ENCODE measurements at places on chromosomes 4 and X.

GRCh38 chrX:70979136-70979762, 48.4 kb upstream of the SLC7A3 start:
- no peak for DNase-seq

DNA sequence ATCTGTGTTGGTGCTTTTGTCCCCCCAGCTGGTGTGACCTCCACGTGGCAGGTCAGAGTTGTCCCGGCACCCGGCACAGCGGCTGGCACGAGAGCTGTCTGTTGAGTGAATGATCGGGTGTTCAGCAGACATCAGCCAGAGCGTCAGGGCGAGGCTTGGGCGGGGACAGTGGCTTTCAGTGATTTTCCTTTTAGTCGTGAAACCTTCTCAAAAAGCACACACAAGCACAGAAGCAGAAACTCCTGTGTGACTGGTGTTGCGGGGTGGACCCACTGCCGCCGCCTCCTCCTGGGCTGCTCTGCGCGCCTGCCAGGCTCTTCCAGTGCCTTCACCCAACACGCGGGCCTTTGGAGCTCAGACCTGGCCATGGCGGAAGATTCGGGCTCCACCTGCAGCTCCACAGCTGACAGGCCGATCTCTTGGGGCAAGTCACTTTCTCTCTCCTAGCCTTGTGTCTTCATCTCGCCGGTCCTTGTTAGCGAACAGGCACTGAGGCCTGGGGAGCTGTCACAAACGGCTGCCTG, 51.4 kb upstream of the HGFAC start:
- no peak for DNase-seq

DNA sequence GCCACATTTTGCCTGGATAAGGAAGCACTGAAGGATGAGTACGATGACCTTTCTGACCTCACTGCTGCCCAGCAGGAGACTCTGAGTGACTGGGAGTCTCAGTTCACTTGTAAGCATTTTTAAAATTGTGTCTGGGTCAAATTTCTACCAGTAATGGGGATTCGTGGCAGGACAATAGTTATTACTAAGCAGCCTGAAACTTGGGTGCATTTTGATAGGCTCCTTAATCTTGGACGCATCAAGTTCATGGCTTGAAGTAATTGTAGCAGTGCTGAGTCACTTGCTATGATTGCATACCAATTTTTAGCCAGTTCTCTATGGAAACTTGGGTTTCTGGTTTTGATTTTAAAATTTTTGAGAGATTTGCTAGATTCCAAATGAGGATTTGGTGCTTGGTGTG, 4.3 kb downstream of the PGRMC1 start:
- DNase-seq: no peak

- no peak for DNase-seq
These were observed 2.1 kb upstream of the TMEM165 start for GRCh38 chr4:55393461-55394320.

DNA sequence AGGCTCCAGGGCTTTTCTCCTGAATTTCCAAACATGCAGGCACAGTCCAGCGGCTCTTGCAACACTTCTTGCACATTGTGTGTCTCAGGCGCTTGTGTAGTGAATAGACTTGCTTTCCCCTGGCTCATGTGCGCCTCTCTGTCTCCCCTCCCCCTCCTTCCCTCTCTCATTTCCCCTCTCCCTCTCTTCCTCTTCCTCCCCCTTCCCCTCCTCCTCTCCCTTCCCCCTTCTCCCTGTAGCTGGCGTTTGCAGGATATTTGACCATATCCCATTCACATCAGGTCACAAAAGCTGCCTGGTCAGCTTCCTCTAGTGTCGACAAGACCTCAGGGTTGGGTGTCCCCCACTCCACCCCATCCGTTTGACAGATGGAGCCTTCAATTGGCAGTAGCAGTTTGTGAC, 2.4 kb downstream of the CHST7 start:
- DNase-seq: no peak

GRCh38 chrX:145727476-145727875, 90.2 kb upstream of the SLITRK2 start:
- no peak for DNase-seq

- DNase-seq: no peak
These were observed 68.8 kb upstream of the CLNK start for GRCh38 chr4:10753336-10753735.

DNA sequence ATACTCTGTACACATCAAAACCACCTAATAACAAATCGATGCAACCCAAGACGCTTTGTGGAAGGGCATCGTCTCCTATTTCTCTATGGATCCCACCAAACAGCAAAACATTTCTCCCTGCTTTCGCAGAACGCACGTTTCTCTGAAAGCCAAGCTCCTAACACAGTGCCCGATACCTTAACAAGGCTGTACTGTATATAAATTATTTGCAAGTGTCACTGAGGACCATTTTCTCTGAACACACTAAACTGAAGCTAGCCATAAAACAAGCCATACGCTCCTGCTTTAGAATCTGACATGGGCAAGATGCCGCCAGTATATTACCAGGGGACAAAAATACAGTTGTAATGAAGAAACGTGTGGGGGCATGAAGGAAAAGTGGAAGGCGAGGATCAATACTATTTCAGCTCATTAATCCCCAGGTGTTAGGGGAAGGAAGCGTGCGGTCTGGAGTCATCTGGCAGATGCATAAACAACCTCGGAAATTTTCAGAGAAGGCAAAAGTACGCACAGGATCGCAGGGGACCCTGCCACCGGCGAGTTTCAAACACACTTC, 703 bp downstream of the KCNIP4 start:
- DNase-seq: no peak

- DNase-seq: no peak
These were observed 658.7 kb upstream of the EPHA5 start for GRCh38 chr4:66328803-66329574.
